ENCODE measurements at places on chromosomes 2 and 18.

DNA sequence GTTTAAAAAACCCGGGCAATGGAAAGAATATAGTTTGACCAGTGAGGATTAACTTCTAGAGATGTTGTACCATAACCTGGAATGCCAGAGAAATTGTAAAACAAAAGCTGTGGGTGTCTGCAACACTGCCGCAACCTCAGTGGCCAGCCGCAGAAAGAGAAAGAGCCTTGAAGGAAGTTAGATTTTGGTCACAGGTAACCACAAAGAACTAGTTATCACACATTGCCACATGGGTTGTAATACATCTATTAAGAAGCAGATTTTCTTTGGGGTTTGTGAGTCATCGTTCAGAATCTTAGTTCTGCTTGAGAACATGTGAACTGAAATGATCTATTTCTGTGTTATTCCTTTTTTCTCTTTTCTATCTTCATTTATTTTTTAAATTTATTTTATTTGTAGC lies 222.9 kb upstream of the AGAP1 start:
- DNase-seq = peak; percentile 66

- no peak for DNase-seq
These were observed 2.3 kb downstream of the CYRIA start for GRCh38 chr2:16663121-16663905.

DNA sequence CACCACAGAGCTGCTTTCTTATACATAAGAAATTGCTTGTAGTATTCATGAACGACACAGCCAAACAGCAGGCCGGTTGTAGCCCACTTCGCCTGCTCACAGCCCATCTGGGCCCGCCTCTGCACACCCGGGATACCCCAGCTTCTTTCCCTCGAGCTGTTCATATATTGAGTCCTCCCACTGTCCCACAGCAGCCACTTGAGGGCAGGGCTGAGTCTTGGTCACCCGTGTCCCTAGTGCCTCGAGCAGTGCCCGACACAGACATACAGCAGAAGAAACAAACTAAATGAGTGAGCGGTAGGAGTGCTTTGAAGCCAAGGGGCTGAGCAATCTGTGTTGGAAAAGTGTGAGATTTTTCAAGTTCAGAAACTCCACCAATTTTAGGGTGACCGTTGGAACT lies 251.4 kb downstream of the KLHL29 start:
- no peak for DNase-seq

- no peak for DNase-seq
These were observed 129.7 kb upstream of the OSR1 start for GRCh38 chr2:19488009-19488691.
